ENCODE measurements at places on chromosomes 2 and 18. TPM values are rescaled to one million over a fixed set of nuclear protein-coding genes. Genes with fewer than 3 reads are reported as not detected.

Gene SLC19A3
- total RNA-seq: not detected

Gene SCG2
- not detected for total RNA-seq

Gene SPATA3
- total RNA-seq: not detected

Gene C1GALT1C1L
- total RNA-seq: not detected

Gene DPYSL5
- total RNA-seq: not detected

Gene SPDYA
- 12.4 TPM for total RNA-seq

Gene SIX3
- total RNA-seq: 0.11 TPM

Gene SLC38A11
- not detected for total RNA-seq

Gene MC2R
- not detected for total RNA-seq

Gene ITGB6
- not detected for total RNA-seq

Gene DLX1
- not detected for total RNA-seq

Gene SCN2A
- total RNA-seq: not detected

Gene IL1F10
- not detected for total RNA-seq

Gene IL1RL1
- total RNA-seq: not detected

Gene LANCL1
- total RNA-seq: 15.5 TPM

Gene CNGA3
- not detected for total RNA-seq

Gene ARHGEF33
- total RNA-seq: not detected

Gene HOXD10
- not detected for total RNA-seq

Gene GCKR
- total RNA-seq: not detected

Gene CSRNP3
- not detected for total RNA-seq

Gene ACMSD
- not detected for total RNA-seq

Gene GCG
- total RNA-seq: not detected

Gene APCDD1
- not detected for total RNA-seq

Gene CTAGE1
- not detected for total RNA-seq

Gene RGPD3
- total RNA-seq: 0.43 TPM

Gene GTF3C2
- 52.2 TPM for total RNA-seq

Gene AQP12B
- not detected for total RNA-seq

Gene CDH19
- not detected for total RNA-seq

Gene CABLES1
- total RNA-seq: 0.24 TPM

Gene L3MBTL4
- total RNA-seq: 0.19 TPM

Gene CCDC148
- total RNA-seq: not detected

Gene RGPD8
- total RNA-seq: 85.9 TPM

Gene HNRNPA3
- total RNA-seq: 144 TPM

Gene ZNF804A
- not detected for total RNA-seq

Gene DNER
- not detected for total RNA-seq

Gene TSGA10
- total RNA-seq: 14.4 TPM

Gene CYBRD1
- total RNA-seq: not detected

Gene PLCL1
- total RNA-seq: 8.2 TPM

Gene ABHD1
- total RNA-seq: 1.0 TPM

Gene NEU4
- total RNA-seq: 2.9 TPM

All from CD8-positive, alpha-beta T cell (primary cell).